ENCODE measurements at places on chromosomes 6 and 20.

DNA sequence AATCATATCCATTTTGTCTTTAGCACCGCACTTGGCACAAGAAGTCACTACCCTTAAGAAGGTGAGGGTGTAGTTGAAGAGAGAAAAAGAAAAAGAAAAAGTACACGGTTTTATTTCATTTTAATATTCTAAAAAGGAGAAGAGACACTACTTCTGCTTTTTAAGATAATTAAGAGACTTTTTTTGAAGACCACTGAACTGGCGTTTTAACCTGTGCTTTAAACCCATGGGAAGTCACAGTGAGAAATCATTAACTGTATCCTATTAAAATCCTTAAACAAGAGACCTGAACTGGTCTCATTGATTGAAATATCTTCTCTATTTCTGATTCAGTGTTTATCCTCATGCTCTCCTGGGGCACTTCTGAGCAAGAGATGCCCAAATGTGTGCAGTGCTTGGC is 243.5 kb downstream of the TMEM242 start:
- no peak for DNase-seq

GRCh38 chr6:31042806-31043205 is 32.5 kb downstream of the MUC22 start:
- peak; percentile 76 for DNase-seq

DNA sequence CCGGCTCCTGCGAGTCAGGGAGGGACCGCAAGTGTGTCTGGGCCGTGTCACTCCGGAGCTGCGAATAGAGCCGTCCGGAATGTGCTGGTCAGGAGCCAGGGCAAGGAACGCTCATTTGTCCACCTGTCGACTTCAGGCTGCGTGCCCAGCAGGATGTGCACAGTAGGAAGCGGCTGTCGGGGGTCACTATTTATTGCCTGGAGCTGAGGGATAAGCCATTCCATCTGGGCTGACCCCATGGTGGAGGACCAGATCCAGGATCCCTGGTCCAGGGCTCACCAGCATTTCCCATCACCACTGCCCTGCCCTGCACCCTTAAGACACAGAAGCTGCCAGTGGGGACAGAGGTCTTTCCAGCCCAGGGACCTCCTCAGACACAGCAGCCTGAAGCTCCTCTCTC is 14.7 kb downstream of the NTSR1 start:
- peak; percentile 83 for DNase-seq

DNA sequence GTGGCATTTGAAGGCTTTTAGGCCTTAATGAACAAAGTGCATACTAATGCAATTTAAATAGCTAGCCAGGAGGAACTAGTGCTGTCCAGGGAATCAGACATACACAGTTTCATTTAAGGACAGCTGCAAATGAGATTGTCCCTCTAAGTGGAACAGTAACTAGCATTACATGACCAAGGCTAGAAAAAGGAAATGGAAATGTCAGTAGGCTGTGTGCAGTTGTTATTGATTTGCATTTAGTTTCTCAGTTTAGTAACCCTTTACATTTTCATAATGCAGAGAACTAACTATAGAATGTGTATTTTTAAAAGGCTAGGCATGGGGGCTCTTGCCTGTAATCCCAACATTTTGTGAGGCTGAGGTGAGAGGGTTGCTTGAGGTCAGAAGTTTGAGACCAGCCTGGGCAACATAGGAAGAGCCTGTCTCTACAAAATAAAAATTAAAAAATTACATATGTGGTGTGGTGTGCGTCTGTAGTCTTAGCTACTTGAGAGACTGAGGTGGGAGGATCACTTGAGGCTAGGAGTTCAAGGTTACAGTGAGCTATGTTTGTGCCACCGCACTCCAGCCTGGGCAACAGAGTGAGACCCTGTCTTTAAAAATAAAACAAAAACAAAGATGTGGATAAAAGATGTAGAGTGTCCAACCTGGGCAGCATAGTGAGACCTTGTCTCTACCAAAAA is 468.0 kb downstream of the UTRN start:
- no peak for DNase-seq

DNA sequence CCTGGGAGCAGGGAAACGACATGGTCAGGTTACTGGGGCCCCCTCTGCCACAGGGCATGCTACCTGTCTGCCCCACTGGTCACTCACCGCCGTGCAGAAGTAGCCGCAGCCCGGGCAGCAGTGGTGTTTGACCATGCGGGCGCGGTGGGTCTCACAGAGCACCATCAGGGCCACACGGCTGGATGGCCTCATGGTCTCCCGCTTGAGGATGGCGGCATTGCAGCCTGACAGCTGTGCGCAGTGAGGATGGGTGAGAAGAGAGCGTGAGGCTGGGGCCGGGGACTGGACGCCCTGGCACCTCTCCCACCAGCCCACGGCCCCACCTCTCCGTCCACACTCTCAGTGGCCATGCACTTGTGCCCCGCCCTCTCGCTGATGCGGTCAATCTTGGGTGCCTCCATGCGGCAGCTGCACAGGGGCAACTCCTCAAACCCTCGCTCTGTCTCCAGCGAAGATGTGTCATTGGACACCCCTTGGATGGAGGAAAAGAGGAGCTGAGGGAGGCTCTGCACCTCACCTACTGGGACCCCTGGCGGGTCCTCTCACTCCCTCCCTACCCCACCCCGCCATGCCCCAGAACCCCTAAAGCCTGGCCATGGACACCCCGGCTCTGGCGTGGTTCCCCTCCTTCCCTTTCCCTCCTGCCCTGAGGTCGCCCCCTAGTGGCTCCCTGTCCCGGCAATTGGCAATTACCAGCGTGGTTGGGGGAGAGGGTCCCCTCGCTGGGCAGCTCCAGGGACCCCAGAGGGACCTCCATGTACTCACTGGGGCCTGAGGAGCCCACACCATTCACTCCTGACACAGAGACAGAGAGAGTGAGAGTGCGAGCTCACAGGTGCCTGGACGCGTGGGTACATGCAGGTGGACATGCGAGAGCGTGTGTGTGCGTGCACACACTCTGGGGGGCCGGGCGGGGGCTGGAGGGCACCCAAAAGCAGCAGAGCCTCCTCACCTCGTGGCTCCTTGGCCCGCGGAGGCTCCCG is 8.9 kb downstream of the EHMT2 start:
- no peak for DNase-seq

DNA sequence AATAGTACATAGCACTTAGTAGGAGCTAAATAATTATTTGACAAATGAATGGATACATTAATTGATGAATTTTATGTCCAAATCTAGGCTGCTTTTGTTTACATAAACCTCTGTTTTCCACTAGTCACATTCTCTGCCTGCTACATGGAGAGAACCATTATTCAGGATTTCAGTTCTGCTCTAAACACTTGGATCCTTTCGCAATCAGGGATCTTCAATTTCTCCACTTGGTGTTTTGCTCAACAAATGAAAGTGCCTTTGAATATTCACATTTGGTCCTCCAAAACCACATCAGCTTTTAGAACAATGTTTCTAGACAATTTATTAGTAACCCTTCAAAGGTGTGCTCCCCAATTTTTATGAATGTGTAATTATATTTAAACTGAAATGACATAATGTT is 30.6 kb upstream of the HLA-DQB1 start:
- DNase-seq = no peak
